Activated T-helper 1 cell treated with anti-CD3 and anti-CD28 coated beads, Interleukin-12 subunit alpha, Interleukin-12 subunit beta, Interleukin-2, Interleukin-4 antibody, amounts not matched to agents 30 ng/mL and 10 ng/mL and 1 ng/mL, durations not matched to agents 14 hours and 24 hours and 36 hours (primary cell): ENCODE measurements at places on chromosomes 12 and 14.

DNA sequence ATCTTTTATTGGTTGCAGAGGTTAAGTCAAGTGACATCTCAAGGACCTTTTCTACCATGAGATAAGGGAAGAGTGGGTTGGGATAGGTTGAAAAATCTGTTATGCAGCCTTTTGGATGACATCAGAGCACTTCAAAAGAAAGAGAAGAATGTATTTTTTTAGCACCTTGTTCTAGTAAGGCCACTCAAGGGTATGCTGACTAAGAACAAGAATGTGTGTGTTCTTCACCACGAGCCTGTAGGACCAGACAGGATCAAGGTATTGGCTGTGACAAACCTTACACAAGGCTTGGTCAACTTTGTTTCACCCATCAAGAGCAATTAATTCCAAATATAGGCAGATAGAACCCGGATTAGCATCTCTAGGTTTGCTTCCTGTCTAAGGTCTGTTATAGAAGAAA is 142.5 kb downstream of the SAMD4A start:
- DNase-seq = no peak

- no peak for DNase-seq
Observed at GRCh38 chr12:71475280-71475679, 35.7 kb downstream of the LGR5 start.

DNA sequence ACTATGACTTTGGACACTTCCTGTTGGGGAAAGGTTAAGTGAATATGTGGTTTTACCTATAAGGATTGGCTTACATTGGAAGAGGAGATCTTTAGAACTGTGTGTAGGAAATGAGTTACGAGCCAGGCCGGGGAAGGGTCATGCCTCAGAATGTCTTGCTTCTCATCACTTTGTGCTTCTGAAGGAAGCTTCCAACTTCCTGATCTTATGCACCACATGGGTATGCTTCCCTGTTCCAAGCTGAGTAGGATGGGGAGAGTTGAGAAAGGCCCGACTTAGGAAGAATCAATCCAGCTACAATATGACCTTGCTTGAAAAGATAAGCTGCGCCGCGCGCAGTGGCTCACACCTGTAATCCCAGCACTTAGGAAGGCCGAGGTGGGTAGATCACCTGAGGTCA is 59.9 kb downstream of the STXBP6 start:
- DNase-seq = no peak

DNA sequence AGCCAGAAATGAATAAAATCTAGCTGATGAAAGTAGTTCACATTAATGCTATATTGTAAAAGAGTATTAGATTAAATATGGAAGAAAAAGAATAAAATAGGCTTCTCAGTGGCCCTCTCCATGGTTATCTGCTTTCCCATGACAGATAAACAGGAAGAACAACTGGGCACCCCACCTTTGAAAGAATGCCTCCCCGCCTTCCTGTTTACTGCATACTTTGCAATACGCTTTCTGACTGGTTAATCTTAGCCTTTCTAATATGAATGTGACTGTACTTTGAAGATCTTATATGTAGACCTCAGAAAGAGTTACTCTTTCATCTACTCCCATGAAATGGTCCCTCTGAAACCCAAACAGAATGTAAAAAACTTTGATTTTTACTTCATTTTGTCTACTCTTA is 34.1 kb upstream of the DAAM1 start:
- no peak for DNase-seq

- DNase-seq = no peak
Observed at GRCh38 chr12:129152351-129153104, 299.2 kb downstream of the GLT1D1 start.

GRCh38 chr14:60904381-60904780 is 76.5 kb downstream of the TRMT5 start:
- no peak for DNase-seq
